ENCODE measurements at places on chromosomes 6 and 20.

DNA sequence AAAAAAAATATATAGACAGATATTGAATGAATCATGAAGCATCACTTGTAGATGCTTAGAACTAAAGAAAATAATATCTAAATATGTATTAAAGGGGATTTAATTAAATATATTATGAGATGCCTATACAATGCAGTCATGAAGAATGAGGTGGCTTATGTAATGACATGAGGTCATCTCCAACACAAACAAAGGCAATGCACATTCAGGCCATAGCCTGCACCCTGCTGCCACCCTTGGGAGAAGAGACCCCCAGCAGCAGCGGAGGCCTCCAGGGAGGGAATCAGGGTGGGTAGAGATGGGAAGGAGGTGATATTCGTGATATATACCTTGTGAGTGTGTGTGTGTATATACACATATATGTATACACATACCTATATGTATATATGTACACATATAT, 26.4 kb upstream of the SSTR4 start:
- DNase-seq, result no peak

GRCh38 chr20:38152621-38153221, 12.3 kb downstream of the TGM2 start:
- peak; percentile 70 for DNase-seq

DNA sequence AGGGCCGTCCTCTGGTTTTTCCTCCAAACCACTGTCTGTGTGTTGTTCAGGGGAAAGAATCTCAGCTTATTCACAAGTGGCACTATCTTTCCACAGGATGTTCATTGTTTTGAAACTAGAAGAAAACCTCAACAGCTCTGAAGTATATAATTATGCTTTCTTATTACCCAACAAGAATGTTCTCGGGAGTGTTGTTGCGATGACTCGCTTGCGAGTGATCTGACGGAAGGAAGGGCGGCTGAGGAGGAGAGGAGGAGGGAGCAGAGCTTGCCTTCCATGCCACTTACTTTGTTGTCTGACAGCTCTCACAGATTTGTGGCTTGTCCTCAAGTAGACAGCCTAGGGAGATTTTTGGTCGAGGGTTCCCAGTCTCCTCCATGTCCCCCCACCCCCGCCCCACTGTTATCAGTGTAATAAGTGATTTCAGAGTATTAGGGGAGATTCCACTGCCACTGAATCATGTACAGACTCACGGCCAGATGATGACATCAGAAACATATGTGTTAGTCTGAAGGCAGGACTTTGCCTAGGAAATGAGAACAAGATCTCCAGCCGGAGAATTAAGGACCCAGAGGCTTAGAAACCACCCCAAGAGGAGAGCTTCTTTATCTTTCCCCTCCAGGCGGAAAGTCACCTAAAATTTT, 80.7 kb upstream of the CCN6 start:
- peak; percentile 73 for DNase-seq

GRCh38 chr20:1225783-1226654, at the start of gene RAD21L1:
RAD21L1 (plus strand) TSS chr20:1226044; CDS start chr20:1228454, 2,410 bp downstream.
- peak; percentile 94 for DNase-seq

DNA sequence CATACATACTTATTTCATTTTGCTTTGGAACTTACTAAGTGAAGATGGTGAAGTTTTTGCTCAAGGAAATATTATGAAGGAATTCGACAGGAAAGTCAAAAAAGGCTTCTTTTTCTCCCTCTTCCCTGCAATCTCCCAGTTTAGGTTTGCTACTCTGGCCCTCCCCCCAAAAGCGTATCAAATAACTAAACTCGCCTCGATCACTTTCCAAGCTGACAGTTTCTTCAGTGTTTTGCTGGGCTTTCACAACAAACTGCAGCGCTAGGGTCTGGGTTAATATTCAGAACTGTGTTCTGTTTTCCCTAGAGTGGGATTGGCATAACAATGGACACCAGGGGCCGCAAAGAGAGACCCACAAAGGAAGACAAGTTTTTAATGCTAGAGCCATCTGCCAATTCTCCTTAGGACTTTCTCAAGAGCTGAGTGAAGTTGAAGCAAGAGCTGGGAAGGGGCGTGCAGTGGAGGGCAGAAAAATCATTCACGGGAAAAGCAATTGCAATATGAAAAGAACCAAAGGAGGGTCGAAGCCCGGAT, 57.8 kb downstream of the ATP9A start:
- DNase-seq, result no peak

DNA sequence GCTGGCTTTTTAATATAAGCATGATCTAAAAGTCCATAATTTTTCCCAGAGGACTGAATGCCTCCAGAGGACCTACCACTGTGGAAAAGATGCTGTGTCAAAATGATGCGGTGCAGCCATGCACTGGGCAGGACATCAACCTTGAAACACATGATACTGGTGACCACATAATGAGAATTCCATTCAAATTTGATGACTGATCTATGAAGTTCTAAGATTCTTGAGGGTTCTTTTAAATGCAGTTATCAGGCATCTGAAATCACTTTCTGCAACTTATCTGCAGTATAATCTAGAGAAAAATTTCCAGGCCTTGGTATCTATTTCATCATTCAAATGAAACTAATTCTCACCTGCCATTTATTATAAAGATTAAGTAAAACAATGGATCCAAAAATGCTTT, 15.0 kb upstream of the MARCKS start:
- DNase-seq, result no peak

DNA sequence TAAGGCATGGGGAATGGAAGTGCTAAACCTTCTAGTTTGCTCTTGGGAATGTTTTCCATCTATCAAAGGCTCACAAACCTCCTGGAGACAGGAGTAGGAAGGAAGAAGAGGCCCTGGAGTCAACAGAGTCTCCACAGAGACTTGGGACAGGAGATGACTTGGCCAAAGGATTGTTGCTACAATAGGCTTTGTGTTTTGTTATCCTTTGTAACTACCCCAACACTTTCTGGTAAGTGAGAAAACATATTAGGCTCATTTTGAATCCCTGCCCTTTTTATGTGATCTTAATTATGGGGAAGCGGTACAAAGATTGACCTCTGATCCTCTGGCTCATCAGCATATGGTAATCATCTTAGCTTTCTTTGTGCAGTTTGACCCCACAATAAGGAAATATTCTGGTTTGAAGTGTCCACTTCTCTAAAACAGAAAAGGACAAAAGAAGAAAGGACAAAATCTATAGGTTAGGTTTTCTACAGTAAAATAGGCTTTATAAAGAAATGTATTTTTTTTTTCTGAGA, 24.1 kb upstream of the GTF3C6 start:
- no peak for DNase-seq

DNA sequence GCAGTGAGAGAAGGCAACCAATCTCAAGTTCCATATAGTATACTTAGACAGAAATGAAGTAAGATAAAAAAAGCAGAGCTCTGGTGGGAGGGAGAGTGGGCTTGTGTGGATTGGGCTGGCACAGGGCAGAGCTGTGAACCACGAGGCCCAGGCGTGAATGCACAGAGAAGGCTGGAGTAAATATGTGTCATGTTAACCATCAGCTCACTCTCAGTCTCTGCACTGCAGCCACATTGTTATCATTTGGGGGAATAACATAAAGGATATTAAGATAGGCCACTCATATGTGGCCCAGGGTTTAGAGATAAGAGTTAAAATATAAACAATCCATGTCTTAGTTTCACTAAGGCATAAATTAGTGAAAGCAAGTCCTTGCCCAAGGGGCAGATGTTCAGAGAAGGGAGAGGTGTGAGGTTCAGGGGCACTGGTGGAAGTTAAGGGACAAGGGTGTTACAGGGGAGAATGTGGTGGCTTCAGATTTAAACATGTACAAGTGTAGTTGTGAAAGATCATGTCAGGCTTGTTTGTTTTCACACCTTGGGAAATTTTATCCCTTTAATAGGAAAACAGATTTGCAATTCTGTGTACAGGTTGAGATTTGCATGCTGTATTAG, 14.4 kb downstream of the GMPR start:
- DNase-seq, result no peak

DNA sequence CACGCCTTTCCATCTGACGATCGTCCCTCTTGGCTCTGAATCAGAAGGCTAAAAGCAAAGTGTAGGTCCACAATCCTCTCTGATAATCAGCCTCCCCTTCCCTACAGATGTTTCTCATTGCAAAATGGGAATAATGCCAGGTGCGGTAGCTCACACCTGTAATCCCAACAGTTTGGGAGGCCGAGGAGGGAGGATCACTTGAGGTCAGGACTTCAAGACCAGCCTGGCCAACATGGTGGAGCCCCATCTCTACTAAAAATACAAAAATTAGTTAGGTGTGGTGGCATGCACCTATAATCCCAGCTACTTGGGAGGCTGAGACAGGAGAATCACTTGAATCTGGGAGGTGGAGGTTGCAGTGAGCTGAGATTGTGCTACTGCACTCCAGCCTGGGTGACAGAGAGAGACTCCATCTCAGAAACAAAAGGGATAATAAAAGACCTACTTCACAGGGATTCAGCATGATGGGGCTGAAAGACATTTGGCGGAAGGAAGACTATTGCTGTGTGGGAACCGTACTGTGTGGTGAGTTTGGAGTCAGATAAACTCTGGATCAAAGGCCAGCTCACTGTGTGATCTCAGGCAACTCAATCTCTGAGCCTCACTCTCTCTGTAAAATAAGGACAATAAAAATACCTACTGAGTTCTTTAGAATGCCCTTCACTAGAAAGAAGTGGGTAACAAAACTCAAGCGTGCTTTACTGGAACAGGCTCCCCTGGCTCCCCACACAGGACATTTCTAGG, 15.9 kb upstream of the SLC9A8 start:
- no peak for DNase-seq

GRCh38 chr6:7693827-7694226, 32.1 kb upstream of the BMP6 start:
- no peak for DNase-seq

DNA sequence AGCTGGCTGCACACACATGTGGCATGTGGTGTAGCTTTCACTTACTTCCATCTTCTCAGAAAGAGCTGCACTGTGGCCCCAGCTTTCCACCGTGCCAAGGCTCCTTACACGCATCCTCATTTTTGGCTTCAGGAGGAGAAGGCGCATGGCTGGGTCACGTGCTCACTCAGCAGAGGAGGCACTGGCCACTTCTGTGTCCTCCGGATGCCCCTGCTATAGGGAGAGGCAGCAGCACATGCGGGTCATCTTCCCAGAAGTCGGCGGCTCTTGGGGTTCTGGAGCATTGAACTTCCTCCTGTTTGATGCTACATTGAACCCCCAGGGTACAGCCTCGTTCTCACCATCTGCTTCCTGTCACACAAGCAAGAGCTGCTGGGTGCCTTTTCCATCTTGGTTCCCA, 111.3 kb downstream of the FAM120B start:
- DNase-seq, result no peak

DNA sequence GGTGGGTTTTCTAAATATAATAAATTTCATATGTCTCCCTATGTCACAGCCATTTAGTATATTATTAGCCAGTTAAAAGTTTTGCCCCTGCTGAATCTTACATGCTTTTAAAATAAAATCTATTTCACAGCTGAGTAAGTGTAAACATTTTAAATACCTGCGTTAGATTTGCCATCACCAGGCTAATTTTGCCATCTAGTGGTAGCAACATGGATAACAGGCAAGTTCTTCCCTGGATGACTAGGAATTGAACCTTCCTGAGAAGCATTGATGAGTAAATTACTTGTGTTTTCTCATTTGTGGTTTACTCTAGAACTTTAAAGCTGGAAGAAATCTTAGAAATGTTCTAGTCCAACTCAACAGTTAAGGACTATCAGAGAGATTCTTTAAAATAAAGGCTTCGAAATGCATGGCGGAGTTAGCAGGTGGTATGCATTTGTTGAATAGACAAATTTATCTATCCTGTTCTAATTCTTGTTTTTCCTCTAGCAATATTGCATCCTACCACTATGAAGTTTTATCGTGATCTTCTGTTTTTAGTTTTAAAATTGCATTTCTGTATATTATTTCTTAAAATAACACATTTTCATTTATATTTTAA, 2.6 kb downstream of the PRSS35 start:
- no peak for DNase-seq

DNA sequence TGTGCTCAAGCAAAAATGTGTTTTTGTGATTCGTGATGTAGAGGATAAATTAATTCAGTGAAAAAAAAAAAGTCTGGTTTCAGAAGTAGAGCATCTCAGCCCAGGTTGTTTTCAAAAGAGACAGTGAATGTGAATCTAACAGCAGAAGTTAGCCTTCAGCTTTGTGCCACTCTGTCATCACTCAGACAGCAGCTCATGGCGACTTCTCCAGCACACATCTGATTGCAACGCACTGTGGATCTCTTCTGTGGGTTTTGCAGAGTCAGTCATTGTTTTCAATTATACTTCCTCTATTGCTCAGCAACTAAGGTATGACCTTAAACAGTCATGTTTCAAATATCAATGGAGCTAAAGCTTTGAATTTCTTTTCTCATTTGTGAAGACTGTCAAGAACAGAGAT, 335.5 kb upstream of the POU3F2 start:
- no peak for DNase-seq

- no peak for DNase-seq
Observed at GRCh38 chr20:39117491-39117890, 155.3 kb downstream of the DHX35 start.

DNA sequence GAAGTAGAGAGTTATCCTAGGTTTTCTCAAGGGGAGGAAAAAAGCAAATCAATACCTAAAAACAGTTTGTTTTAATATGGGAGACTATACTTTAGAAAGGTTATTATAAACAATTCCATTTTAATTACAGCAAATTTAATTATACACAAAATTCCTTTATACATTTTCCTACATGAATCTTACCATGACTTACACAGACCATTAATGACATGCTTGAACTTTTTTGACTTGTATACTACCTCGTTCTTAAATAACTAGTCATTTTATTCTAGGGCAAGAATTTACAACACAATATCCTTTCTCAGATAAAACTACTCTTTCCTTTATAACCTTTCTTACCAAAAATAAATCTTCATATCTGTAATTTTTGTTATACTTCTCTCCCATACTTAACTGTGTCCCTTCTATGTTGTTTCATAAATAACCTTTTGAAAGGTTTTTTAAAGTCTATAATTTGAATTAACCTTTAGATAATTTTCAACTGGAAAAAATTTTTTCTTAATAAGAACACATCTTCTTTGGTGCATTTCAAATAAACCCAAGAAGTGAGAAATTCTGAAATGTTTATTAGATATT, 729.4 kb downstream of the TENT5A start:
- DNase-seq, result no peak

DNA sequence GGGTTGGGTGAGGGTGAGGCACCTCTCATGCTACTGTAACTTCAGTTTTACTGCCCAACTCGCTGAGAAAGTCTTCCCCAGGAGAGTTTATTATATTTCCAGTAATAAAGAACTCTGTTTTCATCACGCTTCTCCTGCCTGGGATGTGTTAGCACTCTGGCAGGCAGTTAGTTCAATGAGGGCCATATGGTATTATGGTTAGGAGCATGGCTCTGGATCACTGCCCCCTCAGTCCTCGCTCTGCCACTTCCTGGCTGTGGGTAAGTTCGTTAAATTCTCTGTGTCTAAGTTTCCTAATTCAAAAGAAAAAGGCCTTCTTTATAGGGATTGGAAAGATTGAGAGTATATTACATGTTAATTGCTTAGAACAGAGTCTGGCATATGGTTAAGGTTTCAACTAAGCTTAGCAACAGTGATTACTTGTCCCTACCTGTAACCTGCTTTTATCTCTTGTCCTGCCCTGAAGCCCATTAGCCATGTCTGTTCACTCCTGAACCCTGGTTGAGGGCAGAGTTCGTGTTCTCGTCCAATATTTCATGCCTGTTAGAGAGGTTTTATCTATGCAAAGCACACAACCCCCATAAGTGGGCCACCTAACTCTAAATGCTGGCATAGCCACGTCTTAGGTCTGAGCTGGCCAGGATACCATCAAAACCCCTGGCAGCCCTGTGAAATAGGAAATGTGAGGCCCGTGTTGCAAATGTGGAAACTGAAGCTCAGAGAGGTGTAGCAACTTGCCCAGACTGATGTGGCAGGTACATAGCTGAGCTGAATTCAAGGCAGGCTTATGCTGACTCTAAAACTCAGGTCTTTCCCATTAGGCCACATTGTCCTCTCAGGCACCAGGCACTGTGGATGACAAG, 342.5 kb upstream of the JARID2 start:
- no peak for DNase-seq
